Aorta (tissue), 5 donors: ENCODE measurements at places on chromosomes 6 and 20. TPM values are rescaled to one million over a fixed set of nuclear protein-coding genes. Genes with fewer than 3 reads are reported as not detected.

GRCh38 chr20:50692552-50692933 lies 1.2 kb upstream of the RIPOR3 start:
- H3K4me3 ChIP-seq: no peak overlapping the region
- no peaks in the 10 kb centered on the region for H3K36me3 ChIP-seq
- no peaks in the 10 kb centered on the region for H3K4me1 ChIP-seq
- no peaks in the 10 kb centered on the region for H3K27me3 ChIP-seq
- no peak for DNase-seq
- no peak overlapping the region for H3K27ac ChIP-seq

- H3K4me3 ChIP-seq: no peak overlapping the region
- H3K27me3 ChIP-seq: no peaks in the 10 kb centered on the region
- DNase-seq: no peak
- H3K36me3 ChIP-seq: no peaks in the 10 kb centered on the region
- H3K4me1 ChIP-seq: no peaks in the 10 kb centered on the region
- H3K27ac ChIP-seq: no peak overlapping the region
These were observed 57.9 kb upstream of the RCAN2 start for GRCh38 chr6:46549155-46549554.

DNA sequence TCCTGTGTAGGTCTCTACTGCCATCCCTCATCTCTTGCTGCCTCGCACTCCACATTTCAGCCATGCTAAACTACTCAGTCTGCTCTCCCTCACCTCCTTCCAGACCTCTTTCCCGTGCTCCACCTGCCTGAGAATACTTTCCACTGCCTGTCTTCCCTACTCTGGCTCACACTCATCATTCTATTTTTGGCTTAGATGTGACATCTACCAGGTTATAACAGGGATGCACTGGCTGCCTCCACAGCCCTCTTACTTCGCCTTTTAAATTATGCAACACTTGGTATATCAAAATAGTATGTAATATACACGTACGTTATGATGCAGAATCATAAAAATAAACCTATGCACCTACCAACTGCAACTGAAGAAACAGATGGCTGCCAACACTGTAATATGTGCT lies 222.8 kb upstream of the DTNBP1 start:
- H3K36me3 ChIP-seq: no peaks in the 10 kb centered on the region
- no peaks in the 10 kb centered on the region for H3K4me1 ChIP-seq
- H3K27me3 ChIP-seq: no peaks in the 10 kb centered on the region
- DNase-seq: no peak
- H3K27ac ChIP-seq: no peak overlapping the region

- no peak overlapping the region for H3K27ac ChIP-seq
- H3K36me3 ChIP-seq: no peaks in the 10 kb centered on the region
- H3K4me3 ChIP-seq: no peak overlapping the region
- no peaks in the 10 kb centered on the region for H3K4me1 ChIP-seq
- H3K27me3 ChIP-seq: no peaks in the 10 kb centered on the region
- DNase-seq: no peak
These were observed 4.0 kb upstream of the CST1 start for GRCh38 chr20:23754731-23755130.

DNA sequence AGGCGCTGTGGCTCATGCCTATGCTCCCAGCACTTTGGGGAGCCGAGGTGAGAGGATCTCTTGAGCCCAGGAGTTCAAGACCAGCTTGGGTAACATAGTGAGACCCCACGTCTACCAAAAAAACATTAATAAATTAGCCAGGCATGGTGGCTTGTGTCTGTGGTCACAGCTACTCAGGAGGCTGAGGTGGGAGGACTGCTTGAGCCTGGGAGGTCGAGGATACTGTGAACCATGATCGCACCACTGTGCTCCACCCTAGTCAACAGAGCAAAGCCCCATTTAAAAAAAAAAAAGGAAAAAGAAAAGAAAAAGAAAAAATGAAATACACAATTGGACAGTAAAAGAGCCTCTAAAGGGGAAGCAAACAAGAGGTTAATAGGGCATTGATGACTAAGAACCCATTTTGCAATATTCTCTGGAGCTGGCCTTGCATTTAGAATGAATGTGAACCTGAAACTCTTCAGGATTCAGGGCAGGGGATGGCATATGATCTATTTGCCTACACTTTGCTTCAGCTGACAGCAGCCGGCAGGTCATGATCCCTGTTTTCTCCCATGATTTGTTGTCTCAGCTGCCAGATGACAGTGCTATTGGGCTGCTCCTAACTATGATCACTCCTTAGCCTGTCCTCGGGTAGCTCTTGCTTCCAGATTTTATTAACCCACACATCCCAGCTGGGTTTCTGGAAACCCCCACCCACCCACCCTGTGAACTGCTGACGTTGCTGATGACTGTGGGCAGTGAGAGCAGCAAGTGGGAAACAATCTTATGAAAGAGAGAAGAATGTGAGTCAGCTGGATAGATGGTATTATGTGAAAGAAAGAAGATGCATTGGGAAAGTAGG lies 83.8 kb upstream of the ELOVL5 start:
- no peak for DNase-seq
- H3K4me3 ChIP-seq: no peak overlapping the region
- H3K4me1 ChIP-seq: no peaks in the 10 kb centered on the region
- H3K36me3 ChIP-seq: no peaks in the 10 kb centered on the region
- H3K27me3 ChIP-seq: no peaks in the 10 kb centered on the region

DNA sequence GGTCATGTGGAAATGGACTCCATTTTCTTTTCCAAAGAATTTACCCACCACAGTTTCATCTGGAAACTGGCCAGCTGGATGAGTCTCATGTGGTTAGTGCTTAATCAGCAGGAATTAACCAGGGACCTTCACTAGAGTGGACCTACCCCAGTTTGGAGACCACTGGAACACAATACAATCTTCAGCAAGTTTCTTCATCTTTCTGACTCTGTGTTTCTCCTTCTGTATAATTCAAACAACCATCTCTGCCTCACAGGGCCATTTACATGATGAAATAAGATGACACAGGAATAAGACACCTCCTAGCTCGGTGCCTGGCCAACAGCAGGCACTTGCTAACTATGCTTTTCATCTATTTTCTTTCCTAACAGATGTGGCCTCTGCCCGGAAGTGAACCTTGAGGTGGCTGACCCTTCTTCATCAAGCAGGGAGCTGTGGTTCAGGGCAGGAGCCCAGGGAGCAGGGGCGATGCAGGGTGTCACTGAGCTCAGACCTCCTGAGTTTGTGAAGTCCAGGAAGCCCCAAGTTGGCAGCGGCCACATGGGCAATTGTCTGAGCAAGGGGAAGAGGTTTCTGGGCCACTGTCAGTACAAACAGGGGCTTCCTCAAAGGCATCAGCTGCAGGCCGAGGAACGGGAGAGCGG lies 98.8 kb downstream of the SOD2 start:
- DNase-seq: no peak
- no peak overlapping the region for H3K4me3 ChIP-seq
- H3K27ac ChIP-seq: peak overlapping the region; percentile 83
- H3K27me3 ChIP-seq: no peaks in the 10 kb centered on the region
- no peaks in the 10 kb centered on the region for H3K36me3 ChIP-seq

- H3K4me1 ChIP-seq: no peaks in the 10 kb centered on the region
- no peak overlapping the region for H3K4me3 ChIP-seq
- no peaks in the 10 kb centered on the region for H3K27me3 ChIP-seq
- H3K27ac ChIP-seq: no peak overlapping the region
These were observed 14.7 kb downstream of the DPPA5 start for GRCh38 chr6:73339340-73339739.

GRCh38 chr20:9792674-9793073 lies 46.2 kb downstream of the PAK5 start:
- no peak overlapping the region for H3K27ac ChIP-seq
- no peaks in the 10 kb centered on the region for H3K4me1 ChIP-seq

- H3K27me3 ChIP-seq: no peaks in the 10 kb centered on the region
- no peaks in the 10 kb centered on the region for H3K36me3 ChIP-seq
- no peaks in the 10 kb centered on the region for H3K4me1 ChIP-seq
- DNase-seq: no peak
- no peak overlapping the region for H3K27ac ChIP-seq
These were observed 21.6 kb upstream of the PI3 start for GRCh38 chr20:45153147-45153546.

DNA sequence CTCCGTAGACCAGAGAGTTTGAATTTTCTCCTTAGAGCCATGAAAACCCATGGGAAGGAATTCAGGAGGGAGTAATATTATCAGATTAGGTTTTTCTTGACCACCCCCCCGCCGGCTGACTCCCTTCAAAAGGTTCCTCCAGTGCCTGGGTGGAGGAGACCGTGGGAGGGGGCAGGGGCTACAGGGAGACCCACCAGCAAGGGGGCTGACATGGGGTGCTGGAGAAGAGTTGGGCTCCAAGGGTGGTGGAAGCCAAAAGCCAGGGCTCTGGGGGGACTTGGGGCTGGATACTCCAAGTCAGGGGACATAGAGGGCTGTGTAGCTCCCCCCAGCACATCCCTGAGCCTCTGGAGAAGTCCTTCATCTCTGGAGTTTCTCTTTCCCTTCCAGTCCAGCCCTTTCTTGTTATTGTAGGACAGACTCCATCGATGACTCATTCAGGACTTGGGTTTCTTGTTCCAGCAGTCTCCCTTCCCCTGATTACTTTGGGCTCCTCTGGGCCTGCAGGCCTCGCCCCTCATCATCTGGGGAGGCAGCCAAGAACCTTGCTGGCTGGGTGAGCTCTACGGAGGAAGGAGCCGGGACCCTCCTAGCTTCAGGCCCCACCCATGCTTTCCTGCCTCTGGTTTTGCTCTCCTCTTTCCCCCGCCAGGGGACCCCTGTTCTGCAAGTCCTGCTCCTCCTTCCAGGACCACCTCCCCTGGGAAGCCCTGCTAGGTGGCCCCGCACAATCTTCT lies 10.5 kb upstream of the KIAA1755 start:
- no peaks in the 10 kb centered on the region for H3K27me3 ChIP-seq
- H3K36me3 ChIP-seq: no peaks in the 10 kb centered on the region
- H3K27ac ChIP-seq: no peak overlapping the region
- peak; percentile 89 for DNase-seq
- peaks cover 15% of the 10 kb centered on the region for H3K4me1 ChIP-seq

DNA sequence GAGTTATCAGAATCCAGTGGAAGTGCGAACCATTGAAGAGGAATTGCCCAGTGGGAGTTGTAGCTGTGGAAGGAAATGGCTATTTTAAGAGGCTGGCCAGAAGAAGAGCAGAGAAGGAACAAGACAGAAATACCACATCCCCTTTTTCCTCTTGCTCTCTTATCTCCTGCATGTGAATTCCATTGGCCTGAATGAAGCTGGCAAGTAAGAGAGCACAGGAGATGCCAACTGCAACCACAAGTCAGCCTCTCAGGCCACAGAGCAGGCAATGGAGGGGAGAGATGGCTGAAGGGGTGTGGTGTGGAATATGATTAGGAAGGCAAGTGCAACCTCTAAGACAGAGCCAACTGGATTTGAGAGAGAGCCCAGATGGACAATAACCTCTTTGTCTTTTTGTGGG lies 362.7 kb upstream of the IMPG1 start:
- no peak overlapping the region for H3K4me3 ChIP-seq
- no peak for DNase-seq
- no peaks in the 10 kb centered on the region for H3K4me1 ChIP-seq
- no peaks in the 10 kb centered on the region for H3K27me3 ChIP-seq
- no peaks in the 10 kb centered on the region for H3K36me3 ChIP-seq
- no peak overlapping the region for H3K27ac ChIP-seq

DNA sequence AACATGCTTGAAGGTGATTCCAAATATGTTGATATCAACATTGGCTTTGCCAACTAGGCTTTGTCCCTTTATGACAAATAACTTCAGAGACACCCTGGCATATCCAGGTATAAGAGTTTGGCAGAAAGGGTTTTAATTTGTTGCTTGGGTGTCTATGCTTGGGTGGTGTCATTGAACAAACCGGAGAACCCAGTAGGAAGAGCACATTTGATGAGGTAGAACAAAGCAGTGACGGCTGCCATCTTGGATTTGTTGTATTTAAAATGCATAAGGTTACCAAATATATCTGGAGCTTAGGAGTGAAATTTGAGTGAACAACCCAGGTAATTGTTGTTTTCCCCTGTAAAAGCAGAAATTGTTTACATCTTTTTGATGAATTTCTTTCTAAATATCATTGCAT lies 503.7 kb upstream of the JARID2 start:
- no peaks in the 10 kb centered on the region for H3K36me3 ChIP-seq
- no peak for DNase-seq
- no peak overlapping the region for H3K27ac ChIP-seq
- no peaks in the 10 kb centered on the region for H3K27me3 ChIP-seq

- H3K4me3 ChIP-seq: no peak overlapping the region
- H3K27ac ChIP-seq: no peak overlapping the region
- DNase-seq: no peak
These were observed 261.0 kb downstream of the UST start for GRCh38 chr6:149007846-149008245.

DNA sequence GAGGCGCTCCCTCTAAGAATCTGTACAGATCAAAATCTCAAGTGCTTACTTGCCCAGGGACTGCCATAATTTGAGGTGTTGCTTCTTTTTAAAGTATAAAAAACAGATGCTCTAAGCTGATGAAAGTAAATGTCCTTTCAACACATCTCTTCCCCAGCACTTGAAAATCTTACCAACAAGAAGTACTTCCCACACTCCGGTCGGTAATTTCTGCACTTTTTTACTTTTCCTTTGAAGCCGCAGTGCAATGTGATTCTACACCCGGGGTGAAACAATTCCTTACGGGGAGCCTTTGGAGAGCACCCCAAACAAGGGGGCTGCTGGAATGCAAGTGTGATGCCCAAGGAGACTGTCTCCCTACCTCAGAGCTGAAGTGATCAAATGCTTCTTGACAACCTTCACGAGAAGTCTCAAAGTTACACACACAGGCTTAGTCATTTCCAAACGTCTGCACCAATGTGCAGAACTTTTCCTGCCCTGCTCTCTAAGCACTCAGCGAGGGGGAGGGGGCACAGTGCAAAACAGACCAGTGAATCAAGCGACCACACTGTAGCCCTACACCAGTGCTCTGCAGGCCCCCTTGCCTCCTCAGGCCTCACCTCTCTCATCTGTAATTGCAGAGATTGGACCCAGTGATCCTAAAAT lies 56.7 kb downstream of the ATXN1 start:
- no peaks in the 10 kb centered on the region for H3K27me3 ChIP-seq
- DNase-seq: no peak
- H3K27ac ChIP-seq: no peak overlapping the region

NCR2 gene
- total RNA-seq: not detected

BEND6 gene
- 3.1 TPM for total RNA-seq

DEF6 gene
- total RNA-seq: 9.9 TPM

GATA5 gene
- total RNA-seq: 1.6 TPM

SMPDL3A gene
- total RNA-seq: 8.5 TPM

SLC35F1 gene
- 1.6 TPM for total RNA-seq

SNAI1 gene
- 44.7 TPM for total RNA-seq

EYA4 gene
- total RNA-seq: 1.7 TPM
